ENCODE measurements at places on chromosomes 1 and 21. TPM values are rescaled to one million over a fixed set of nuclear protein-coding genes. Genes with fewer than 3 reads are reported as not detected.

GRCh38 chr1:36320767-36321118 lies 2.7 kb downstream of the EVA1B start:
- H3K4me1 ChIP-seq: peaks cover 35% of the 10 kb centered on the region
- H3K4me3 ChIP-seq: peak overlapping the region; percentile 27
- no peak for DNase-seq
- H3K27me3 ChIP-seq: no peaks in the 10 kb centered on the region

DNA sequence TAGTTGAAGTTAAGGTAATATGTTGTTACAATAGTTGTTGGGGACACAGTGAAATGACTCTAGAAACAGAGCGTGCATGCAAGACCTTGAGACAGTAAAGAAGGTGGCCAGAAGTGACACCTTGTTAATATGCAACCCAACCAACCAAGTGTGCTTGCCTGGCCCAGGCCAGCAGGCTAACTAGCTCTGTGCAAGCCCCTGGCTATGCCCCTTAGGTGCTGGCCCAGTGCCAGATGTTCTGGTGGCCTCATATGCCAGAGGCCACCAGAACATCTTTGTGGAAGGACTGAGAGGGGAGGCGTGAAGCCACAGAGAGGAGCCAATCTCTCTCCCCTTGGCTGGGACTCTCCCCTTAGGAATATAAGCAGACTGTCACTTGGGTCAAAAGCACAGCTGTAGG lies 111.2 kb upstream of the JUN start:
- H3K27me3 ChIP-seq: no peaks in the 10 kb centered on the region
- no peak overlapping the region for H3K4me3 ChIP-seq
- peak overlapping the region; percentile 92 for H3K27ac ChIP-seq

DNA sequence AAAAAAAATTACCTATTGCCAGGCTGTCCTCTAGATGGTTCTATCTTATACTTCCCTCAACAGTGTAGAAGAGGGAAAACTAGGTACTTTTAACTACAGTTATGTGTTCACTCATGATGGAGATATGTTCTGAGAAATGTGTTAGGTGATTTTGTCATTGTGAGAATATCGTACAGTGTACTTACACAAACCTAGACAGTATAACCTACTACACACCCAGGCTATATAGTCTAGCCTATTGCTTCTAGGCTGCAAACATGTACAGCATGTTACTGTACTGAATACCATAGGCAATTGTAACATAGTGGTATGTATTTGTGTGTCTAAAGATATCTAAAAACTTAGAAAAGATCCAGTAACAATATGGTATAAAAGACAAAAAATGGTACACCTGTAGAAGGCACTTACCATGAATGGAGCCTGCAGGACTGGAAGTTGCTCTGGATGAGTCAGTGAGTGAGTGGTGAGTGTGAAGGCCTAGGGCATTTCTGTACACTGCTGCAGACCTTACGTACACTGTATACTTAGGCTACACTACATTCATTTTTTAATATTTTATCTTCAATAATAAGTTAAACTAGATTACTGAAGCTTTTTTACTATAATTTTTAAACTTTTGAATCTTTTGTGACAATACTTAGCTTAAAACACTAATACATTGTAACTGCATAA lies 13.2 kb downstream of the MGST3 start:
- no peaks in the 10 kb centered on the region for H3K27me3 ChIP-seq
- no peak for DNase-seq
- no peak overlapping the region for H3K4me3 ChIP-seq
- no peaks in the 10 kb centered on the region for H3K36me3 ChIP-seq
- H3K27ac ChIP-seq: no peak overlapping the region

- peak overlapping the region; percentile 50 for H3K27ac ChIP-seq
- H3K36me3 ChIP-seq: no peaks in the 10 kb centered on the region
- no peaks in the 10 kb centered on the region for H3K27me3 ChIP-seq
- no peak overlapping the region for H3K4me3 ChIP-seq
- peaks cover 5% of the 10 kb centered on the region for H3K4me1 ChIP-seq
- DNase-seq: no peak
Measured at GRCh38 chr1:17875171-17875881, 120.2 kb downstream of the ACTL8 start.

GRCh38 chr1:94642617-94643321 lies 101.2 kb upstream of the F3 start:
- H3K4me3 ChIP-seq: no peak overlapping the region
- DNase-seq: no peak
- H3K27me3 ChIP-seq: no peaks in the 10 kb centered on the region
- no peak overlapping the region for H3K27ac ChIP-seq

GRCh38 chr21:31337996-31338907 lies 5.8 kb downstream of the TIAM1 start:
- H3K27ac ChIP-seq: peak overlapping the region; percentile 69
- H3K36me3 ChIP-seq: no peaks in the 10 kb centered on the region
- H3K4me1 ChIP-seq: no peaks in the 10 kb centered on the region
- DNase-seq: peak; percentile 26
- H3K4me3 ChIP-seq: no peak overlapping the region

- H3K36me3 ChIP-seq: no peaks in the 10 kb centered on the region
- no peak overlapping the region for H3K4me3 ChIP-seq
- H3K4me1 ChIP-seq: no peaks in the 10 kb centered on the region
- DNase-seq: peak; percentile 35
- H3K27ac ChIP-seq: peak overlapping the region; percentile 25
Measured at GRCh38 chr1:203751051-203751450, 13.9 kb upstream of the LAX1 start.

GRCh38 chr1:70779571-70779970 lies 268.0 kb downstream of the PTGER3 start:
- no peak overlapping the region for H3K4me3 ChIP-seq
- no peaks in the 10 kb centered on the region for H3K36me3 ChIP-seq
- H3K27ac ChIP-seq: no peak overlapping the region
- DNase-seq: no peak
- no peaks in the 10 kb centered on the region for H3K27me3 ChIP-seq
- no peaks in the 10 kb centered on the region for H3K4me1 ChIP-seq

DNA sequence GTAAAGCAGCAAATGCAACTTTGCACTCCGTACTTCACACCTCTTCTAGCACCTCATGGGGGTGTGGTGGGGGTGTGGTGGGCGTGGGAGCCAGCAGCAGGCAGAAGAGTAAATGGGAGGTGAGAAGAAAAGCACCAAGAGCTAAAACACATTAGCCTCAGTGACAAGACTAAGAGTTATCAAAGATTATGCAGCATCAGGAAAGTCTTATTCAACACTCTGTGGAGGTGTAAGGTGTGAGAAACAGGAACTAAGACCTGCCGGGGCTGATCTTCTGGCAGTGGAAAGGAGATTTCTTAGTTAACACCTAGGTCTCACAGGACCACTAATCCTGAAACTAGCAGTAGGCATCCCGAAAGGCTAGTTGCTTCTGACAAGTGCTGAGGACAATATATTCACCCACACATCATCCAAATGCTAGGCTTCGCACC lies 9.9 kb downstream of the TGFBR3 start:
- H3K27ac ChIP-seq: no peak overlapping the region
- H3K27me3 ChIP-seq: no peaks in the 10 kb centered on the region
- H3K4me3 ChIP-seq: no peak overlapping the region
- no peaks in the 10 kb centered on the region for H3K36me3 ChIP-seq
- no peak for DNase-seq
- H3K4me1 ChIP-seq: peaks cover 9% of the 10 kb centered on the region

DNA sequence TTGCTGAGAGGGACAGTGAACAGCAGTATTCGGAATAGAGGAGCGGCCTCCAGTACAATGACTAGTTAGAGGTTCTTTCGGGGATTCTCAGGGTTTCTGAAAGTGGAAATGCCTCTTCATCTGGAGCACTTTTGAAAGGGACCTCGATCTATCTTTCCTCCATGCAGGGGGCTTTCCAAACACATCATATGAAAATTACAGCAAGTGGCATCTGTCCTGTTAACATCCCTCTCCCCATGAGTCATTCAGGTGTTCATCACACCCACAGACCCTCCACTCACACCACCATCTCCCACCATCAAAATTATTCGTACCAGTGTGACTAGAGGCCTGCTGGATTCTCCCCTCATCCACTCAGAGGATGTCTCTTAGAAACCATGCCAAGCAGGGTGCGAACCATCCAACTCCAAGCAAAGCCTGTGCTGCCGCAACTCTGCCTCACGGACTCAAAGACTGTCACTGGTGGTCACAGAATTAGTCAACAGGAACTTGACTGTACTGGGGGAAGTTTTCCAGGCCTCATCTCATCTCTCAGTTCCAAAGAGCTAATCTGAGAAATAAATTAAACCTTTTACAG lies 211.1 kb downstream of the MRPL39 start:
- no peaks in the 10 kb centered on the region for H3K36me3 ChIP-seq
- no peak overlapping the region for H3K27ac ChIP-seq
- no peaks in the 10 kb centered on the region for H3K27me3 ChIP-seq
- no peaks in the 10 kb centered on the region for H3K4me1 ChIP-seq
- no peak overlapping the region for H3K4me3 ChIP-seq

- no peaks in the 10 kb centered on the region for H3K36me3 ChIP-seq
- peaks cover 13% of the 10 kb centered on the region for H3K27me3 ChIP-seq
- H3K4me3 ChIP-seq: no peak overlapping the region
- H3K27ac ChIP-seq: no peak overlapping the region
Measured at GRCh38 chr1:154745286-154745731, 124.8 kb downstream of the KCNN3 start.

The COL9A2 gene
- 20.6 TPM for total RNA-seq

The NUCKS1 gene
- 135 TPM for total RNA-seq

The IFI44 gene
- total RNA-seq: 7.7 TPM

The HAPLN2 gene
- total RNA-seq: not detected

The CFHR5 gene
- 0.77 TPM for total RNA-seq

Measured in hepatocyte (in vitro differentiated cells).